NK-92 treated with Interleukin-12 subunit alpha and Interleukin-12 subunit beta, amount 100 ng/mL, for 24 hours (cell line): ENCODE measurements at places on chromosomes 11 and 22.

DNA sequence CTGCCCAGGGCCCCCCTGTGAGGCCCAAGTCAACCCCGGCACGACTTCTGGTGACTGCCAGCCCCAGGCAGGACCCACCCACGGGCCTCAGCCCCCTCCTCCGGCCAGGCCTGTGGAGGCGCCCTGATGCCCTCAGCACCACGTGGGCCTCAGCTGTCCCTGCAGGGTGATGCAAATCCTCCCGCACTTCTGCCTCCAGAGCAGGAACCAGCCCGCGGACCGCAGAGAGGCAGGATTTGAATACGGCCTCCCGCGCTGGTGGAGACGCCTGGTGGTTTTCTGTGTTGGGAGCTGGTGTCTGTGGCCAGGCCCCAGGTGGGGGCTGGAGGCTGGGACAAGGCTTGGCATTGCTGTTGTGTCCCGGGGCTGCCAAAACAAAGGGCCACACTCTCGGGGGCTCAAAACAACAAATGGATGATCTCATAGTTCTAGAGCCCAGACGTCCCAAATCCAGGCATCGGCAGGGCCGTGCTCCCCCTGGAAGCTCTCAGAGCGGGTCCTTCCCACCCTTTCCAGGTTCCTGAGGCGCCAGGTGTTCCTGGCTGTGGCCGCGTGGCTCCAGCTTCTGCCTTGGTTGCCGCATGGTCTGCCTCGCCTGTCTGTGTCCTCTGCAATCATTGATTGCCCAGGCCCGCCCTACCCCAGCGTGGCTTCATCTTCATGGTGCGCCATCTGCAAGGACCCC is 19.4 kb downstream of the TRPM5 start:
- DNase-seq = no peak

DNA sequence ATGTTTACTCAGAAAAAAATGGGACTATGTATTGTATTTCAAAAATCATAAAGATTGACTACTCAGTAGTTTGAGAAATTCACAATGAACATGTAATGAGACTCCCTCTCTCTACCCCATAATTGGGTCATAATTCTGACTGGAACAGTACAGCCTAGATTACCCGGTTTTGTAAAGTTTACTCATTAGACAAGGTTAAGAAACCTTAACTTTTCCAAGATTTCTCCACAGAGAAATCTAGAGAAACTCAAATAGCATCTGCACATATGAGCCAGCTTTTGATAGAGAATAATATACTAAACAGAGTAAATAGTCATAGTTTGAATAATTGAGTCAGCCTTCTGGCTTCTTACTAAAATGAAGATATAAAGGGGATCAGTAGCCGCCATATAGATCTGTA is 331.1 kb upstream of the MPPED2 start:
- no peak for DNase-seq

GRCh38 chr11:133941546-133941945 is 15.2 kb downstream of the IGSF9B start:
- no peak for DNase-seq

DNA sequence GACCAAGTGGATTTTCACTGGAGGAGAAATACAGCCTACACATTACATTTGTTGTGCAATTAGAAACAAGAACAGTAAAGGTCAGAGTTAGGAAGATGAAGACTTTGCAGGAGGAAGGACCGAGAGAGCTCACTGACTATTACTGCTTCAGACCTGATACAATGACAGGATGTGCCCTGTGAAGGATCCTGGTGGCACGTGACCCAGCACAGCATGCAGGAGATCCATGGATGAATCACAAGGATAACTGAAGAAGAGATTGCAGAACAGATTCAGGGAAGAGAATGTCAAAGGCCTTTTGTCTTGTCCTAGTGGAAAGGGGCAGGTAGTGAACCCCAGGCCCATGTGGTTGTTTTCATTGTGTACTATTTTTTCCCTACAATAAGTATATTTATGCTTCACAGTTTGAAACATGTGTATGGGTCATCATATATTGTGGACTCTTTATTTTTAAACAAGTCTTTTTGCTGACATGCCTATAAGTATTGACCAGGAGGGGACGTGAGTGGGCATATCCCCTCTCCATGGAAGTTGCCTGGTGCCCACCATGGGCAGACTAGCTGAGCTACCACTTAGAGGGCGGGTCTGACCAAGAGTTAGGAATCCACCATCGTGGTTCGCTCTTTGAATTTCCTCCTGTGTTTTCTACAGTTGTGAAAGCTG is 44.3 kb downstream of the RASSF10 start:
- no peak for DNase-seq

DNA sequence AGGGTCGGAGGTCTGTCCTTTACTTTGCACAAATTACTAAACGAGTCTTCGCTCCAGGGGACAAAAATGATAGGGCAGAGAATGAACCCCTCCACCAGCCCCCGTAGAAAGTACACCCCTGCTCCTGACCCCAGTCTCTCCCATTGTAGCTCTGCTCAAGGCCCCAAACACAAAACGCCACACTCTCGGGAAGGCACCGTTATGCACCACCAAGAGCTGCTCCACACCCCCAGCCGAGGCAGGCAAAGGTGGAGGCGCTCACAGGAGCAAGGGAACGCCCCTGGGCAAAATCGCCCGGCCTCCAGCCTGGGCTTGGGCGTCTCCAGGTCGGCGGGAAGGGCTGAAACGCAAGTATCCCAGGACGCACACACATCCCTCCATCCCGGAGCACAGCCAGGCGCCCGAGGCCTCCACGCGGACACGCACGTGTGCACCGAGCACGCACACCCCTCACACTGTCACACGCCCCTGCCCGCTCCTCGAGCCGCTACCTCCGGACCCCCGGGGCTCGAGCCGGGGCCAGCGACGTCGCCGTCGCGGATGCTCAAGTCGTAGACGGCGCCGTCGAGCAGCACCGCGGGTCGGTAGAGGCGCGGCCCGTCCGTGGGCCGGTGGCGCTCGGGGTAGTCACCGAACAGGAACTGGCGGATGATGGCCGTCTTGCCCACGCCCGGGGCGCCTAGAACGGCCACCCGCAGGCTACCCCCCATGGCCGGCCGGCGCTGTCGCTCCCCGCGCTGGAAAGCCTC is 786 bp downstream of the RASL10A start:
- DNase-seq = no peak

DNA sequence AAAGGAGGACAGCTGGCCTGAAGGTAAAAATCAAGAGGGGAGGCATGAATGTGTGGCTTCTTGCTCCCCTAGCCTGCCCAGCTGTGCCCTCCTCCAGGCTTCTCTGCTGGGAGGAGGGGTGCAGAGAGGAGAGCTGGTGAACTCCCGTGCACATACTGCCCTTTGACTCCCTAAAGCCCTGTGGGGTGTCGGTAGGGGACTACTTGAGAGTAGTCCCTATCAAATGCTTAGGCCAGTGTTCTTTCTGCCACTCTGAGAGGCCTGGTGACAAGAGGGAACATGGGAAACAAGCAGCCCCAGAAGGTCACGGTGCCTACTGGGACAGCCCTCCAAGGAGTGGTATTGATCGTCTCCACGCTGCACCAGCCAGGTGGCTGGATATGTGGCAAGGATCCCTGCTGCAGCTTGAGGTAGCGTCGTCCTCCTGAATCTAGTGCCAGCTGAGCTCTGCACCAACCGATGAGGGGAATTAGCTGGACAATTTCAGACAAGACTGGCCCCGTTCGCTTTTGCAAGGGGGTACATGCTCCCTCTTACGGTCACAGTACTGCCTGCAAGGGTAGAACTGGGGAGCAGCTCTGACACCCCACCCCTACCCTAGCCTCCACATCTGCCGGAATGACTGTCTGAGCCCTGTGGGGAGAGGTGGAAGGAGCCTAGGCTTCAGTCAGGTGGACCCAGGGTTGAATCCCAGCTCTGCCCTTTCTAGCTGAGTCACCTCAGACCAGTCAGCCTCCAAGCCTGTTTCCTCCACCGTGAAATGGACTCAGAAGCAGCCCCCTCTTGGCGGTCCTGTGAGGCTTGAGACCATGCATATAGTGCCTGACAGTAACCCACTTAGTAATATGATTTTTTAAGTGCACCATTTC is 17.1 kb upstream of the C11orf96 start:
- no peak for DNase-seq

- no peak for DNase-seq
Measured at GRCh38 chr11:1750481-1750839, at the start of gene IFITM10. Gene IFITM10, minus strand, starts transcription at chr11:1750595. Its CDS starts 153 bp downstream, at chr11:1750442.

DNA sequence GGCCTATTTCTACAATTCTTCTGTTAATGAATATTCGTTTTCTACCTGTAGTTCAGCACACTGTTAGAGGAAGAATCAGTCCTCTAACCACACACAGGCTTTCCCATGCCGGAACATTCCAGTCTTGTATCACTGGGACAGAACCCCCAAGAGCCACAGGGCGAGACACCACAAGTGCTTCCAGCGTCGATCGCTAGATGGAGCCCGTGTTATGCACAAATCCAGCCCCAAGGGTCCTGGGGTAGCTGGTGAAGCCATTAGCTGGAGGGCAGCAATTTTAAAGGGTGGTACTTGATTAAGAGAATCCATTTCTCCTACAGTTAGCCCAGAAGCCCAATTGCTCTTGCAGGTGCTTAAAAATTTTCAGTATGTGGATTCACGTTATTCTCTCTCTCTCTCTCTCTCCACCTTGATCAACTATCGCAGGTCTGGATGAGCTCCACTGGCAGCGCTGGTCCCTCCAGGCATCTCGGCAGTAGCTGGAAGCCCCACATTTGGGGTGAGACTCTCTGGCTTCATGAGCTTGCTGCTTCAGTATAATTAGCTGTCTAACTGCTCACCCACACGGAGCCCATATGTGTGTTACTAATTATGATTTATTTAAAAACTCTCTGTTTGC is 148.2 kb upstream of the SNX19 start:
- DNase-seq = peak; percentile 5

GRCh38 chr11:63937713-63938478 is 906 bp upstream of the NAA40 start:
- peak; percentile 30 for DNase-seq

- no peak for DNase-seq
Measured at GRCh38 chr11:20973940-20974559, 304.7 kb downstream of the NELL1 start.

DNA sequence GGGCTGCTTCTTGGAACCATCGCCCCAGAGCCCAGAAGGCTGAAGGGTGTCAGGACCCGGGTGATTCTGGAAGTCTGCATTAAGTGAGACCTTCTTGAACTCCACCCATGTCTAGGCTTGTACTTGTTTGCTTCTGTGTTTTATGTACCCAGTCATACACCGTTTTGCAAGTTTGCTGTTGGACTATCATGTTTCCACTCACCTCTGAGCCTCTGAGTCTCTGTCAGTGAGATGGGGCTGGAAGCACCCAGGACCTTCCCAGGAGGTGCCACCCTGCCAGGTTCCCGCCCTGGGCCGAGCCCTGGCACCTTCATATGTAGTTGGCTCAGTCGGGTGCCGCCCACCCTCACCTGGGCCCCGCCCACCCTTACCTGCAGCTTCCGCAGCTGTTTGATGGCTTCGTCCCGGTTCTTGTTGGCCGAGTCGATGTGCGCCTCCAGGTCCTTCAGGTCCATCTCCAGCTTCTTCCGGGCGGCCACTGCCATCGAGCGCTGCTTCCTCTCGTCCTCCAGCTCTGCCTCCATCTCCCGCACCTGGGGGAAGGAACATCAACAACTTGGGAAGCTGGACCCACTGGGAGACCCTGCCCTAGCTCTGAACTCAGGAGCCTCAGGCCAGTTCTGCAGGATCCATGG is 35.1 kb downstream of the APOL1 start:
- DNase-seq = no peak

- no peak for DNase-seq
Measured at GRCh38 chr11:67118181-67118766, 789 bp upstream of the KDM2A start.

DNA sequence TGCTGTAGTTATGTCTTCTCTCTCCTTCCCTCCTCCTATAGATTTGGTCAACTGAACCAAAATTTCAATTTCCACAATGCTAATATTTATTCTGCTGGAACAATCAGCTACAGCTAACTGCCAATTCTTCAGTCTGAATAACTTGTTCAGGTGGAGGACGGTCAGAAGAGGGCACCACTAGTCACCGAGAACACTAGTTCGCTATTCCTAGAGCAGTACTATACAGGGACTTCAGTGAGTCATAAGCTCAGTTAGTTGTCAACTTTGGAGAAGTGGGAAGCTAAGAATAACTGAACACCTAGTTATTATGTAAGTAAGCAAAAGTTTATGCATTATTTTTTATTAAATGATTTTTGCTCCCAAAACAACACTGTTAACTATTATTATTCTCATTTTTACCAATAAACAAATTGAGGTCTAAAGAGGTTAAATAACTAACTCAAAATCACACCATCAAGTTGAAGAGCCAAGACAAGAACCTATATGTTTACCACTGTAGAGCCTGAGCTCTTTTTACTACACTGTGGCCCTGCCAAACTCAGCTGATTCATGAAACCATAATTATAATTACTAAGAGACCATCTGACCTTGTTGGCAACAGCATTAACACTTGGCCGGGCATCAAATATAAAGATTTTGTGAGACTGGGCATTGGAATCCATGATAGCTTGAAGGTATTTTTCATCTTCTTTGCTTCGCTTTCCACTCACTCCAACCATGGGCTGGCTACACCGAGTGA is 59.0 kb downstream of the CEP57 start:
- DNase-seq = no peak

DNA sequence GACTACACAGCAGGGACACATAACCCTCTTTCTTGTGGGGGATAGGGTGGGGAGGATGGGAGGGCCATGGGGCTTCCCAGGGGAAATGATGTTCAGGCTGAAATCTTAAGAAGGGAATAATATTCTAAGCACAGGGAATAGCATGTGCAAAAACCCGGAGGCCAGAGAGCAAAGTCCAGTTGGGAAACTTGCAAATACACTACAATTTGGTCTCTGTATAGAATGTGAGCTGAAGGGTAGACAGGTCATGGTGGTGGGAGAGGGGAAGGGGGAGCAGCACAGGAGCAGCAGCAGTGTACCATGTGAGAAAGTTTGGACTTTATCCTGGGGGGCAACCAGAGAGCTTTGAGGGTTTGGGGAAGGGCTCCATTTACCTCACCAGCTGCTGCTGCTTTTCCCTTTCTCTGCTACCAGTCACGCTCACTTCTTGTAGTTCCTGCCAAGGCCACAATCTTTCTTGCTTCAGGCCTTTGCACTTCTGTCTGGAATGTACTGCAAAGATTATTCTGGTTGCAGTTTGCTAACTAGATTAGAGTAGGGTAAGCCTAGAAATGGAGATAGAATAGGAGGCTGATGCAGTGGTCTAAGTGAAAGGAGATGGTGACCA is 43.0 kb downstream of the KREMEN1 start:
- no peak for DNase-seq

DNA sequence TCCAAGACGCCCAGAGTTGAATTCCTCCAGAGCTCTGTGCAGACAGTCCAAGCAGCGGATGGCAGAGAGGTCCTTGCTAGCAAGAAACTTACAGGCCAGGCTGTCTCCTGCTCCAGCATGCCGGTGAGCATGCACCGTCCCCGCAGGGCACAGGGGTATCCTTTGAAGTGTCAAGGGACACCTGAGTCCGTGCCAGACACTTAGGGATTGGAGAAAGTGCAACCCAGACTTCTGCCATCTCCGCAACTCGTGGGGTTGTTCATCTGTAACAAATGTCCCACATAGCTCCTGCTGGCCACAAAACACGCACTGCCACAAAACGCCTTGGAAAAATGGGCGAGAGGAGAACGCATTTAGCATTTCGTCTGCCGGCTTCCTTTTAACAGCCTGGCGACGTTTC is 13.3 kb downstream of the TSPO start:
- no peak for DNase-seq

- no peak for DNase-seq
Measured at GRCh38 chr11:11436715-11437313, 83.8 kb upstream of the CSNK2A3 start.

GRCh38 chr22:31488988-31489617 is 539 bp downstream of the EIF4ENIF1 start:
- peak; percentile 18 for DNase-seq

- DNase-seq = peak; percentile 69
Measured at GRCh38 chr11:88337987-88338668, 592 bp upstream of the CTSC start.
